GM04503 (cell line): ENCODE measurements at places on chromosomes 1 and 21.

DNA sequence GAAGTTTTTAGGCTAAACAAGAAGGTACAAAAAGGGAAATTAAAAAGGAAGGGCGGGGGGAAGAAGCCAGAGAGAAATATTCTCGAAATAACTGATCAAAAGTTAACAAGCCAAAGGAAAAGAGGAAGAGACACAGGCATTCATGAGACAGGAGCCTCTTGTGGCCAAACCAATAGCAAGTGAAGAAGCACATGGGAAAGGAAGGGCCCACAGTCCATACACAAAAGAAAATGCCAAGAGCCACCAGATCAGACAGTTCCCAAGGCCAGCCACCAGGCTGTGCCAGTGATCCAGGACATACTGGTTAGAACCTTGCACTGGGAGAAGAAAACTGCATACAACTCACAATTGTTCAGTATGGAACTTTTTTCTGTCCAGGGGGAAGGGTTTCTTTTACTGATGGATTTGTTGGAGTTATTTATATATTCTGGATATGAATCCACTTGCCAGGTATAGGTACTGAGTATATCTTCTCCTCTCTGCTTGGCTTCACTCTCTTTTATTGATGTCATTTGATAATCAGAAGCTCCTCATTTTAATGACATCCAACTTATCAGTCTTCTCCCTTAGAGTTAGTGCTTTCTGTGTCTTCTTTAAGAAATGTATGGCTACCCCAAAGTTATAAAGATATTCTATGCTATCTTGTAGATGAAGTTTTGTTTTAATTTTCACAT lies 76.8 kb downstream of the CD46 start:
- DNase-seq: no peak

GRCh38 chr1:182406012-182406411 lies 5.5 kb upstream of the TEDDM1 start:
- no peak for DNase-seq

DNA sequence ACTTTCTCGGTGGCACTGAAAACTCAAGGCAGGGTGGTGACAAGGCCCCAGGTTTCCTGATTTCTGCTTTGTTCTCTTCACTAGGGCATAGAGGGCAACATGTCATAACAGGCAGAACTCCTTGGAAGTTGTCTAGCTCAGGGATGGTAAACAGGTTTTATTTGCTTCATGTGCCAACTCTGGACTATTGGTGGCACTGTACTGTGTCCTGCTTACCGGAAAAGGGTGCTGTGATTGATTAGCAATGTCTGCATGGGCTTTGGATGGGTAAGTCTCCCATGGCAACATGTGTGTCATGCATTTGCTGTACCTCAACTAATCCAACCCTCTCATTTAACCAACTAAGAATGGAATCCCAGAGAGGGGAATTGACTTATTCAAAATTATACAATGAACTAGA lies 70.7 kb upstream of the USP24 start:
- DNase-seq: no peak

- DNase-seq: no peak
These were observed 8.0 kb upstream of the PLCH2 start for GRCh38 chr1:2468041-2468472.

GRCh38 chr1:180954801-180955165 lies 42.1 kb downstream of the KIAA1614 start:
- DNase-seq: no peak

DNA sequence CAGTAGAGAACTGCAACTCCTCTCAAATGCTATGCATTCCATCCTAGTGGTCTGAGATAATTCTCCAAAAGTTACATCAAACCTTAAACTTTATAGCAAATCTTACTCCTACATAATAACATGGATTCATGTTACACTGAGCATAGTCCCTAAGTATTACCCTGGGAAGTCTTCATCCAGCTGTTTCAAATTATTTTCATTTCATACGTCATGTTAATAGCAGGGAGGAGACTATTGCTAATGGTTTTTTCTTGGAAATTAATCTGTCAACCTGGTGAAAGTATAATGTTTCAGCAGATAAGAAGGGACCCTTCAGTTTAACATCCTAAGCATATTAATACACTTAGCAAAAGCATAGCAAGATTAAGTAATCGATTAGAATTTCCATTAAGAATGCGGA lies 318.1 kb downstream of the USP25 start:
- DNase-seq: no peak

GRCh38 chr21:44618504-44618903 lies 6.6 kb downstream of the KRTAP10-8 start:
- DNase-seq: no peak

DNA sequence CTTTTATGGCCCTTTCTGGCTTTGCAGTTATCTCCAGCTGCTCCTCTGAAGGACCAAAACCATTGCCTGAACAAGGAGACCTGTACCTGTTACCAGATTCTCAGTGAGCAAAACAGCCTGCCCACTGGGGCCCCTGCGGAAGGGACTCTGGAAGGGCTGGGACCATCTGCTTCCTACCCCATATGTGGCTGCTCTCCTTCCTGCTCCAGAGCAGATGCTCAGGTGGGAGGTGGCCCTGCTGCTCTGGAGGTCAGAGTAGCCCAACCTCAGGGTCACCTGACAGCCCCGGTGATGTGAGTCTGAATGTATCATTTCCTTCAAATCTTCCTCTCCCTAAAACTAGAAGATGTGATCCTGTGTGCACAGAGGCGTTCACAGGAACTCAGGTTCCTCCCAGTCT lies 33.6 kb downstream of the PRDM16 start:
- DNase-seq: no peak

DNA sequence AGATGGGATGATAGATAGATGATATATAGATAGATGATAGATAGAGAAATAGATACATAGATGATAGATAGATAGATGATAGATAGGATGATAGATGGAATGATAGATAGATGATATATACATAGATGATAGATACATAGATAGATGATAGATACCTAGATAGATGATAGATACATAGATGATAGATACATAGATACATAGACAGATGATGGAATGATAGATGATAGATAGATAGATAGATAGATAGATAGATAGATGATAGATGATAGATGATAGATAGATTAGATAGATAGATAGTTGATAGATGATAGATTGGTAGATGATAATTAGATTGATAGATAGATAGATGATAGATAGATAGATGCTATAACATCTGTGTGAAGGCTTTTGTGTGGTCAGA lies 201.7 kb upstream of the RAB4A start:
- DNase-seq: no peak

- no peak for DNase-seq
These were observed 1058.0 kb upstream of the ADGRL4 start for GRCh38 chr1:80064524-80064923.

- DNase-seq: no peak
These were observed 400.0 kb upstream of the TMPRSS15 start for GRCh38 chr21:18803624-18804023.

- no peak for DNase-seq
These were observed 39.7 kb downstream of the RNASEL start for GRCh38 chr1:182549346-182549745.

DNA sequence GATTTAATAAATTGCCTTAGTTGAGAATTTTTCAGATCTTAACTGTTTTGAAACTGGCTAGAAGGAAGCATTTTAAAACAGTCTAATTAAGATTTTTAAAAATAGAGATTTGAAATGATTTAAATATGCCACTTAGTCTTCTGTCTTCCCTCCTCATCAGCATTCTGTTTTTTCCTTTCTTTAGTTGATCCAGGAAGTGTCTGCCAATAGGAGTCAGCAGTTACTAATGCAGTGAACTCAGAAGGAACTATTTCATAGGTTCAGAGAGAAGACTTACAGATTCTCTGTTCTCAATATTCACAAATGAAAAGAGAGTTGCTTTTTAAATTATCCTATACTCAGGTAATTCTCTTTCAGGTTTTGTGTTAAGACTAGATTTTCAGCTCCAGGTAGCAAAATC lies 84.5 kb downstream of the RPS6KC1 start:
- DNase-seq: no peak

GRCh38 chr1:168161459-168161858 lies 17.3 kb upstream of the TIPRL start:
- no peak for DNase-seq

DNA sequence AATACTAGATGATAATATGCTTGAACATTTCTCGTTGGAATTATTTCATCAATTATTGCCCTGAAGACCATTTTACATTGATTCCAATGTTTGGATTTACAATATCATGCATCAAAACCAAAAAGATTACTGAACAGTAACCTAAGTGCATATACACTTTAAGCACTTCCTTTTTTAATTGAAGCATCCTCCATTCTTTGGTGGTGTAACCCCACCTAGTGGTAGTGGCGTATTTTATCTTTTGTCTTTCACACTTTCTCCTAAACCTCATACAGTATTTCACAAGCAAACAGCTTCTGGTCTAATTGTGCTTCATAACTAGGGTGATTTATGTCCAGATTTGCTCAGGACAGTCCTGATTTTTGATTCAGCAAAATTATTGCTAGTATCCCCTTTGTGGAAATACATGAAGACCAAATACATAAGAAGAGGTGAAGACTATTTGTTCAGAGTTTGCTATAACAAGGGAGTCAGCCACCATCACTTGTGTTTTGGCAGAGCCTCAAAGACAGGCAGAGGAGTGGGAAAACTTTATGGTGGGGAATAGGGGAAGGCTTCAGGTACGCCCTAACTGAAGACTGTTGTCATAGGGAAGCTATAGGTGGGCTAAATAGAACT lies 3.4 kb upstream of the NVL start:
- peak; percentile 28 for DNase-seq

- no peak for DNase-seq
These were observed 675.0 kb downstream of the USP25 start for GRCh38 chr21:16404776-16405175.
